ENCODE measurements at places on chromosomes 11 and 22.

GRCh38 chr11:86204356-86204755 is 40.2 kb upstream of the EED start:
- DNase-seq, result no peak

DNA sequence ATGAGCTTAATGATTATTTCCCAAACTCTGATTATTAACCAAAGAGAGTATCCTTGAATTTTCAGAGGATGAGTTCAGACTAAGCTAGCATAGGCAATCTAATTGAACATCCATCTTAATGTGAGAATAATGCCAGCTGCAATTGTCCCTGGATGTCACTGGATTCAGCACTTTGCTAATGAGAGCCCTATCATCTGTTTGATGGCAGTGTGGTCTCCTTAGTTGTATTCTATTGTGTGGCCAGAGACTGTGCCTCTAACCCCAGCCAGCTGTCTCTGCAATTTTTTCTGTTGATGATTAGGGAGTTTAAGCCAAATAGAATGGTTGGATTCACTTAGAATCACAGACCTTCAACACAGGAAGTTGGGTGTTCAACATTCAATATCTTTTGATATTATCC is 1249.5 kb downstream of the FAM181B start:
- DNase-seq, result no peak

- no peak for DNase-seq
Observed at GRCh38 chr11:108774037-108774730, 109.3 kb downstream of the DDX10 start.

GRCh38 chr11:23423104-23423503 is 562.8 kb upstream of the CCDC179 start:
- no peak for DNase-seq

- DNase-seq, result no peak
Observed at GRCh38 chr11:114587398-114587953, 8.1 kb downstream of the NXPE4 start.

DNA sequence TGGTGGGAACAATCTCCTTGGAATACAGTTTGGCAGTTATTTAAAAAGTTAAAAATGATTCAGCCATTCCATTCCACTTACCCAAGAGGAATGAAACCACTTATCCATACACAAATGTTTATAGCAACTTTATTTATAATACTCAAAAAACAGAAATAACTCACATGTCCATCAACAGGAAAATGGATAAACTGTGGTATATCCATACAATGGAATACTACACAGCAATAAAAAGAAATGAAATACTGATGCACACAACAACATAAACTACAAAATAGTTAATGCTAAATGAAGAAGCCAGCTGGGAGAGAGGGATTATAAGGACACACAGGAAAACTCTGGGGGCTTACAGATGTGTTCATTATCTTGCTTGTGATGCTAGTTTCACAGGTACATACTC is 64.7 kb downstream of the FCHSD2 start:
- no peak for DNase-seq

GRCh38 chr11:8390851-8391612 is 127.4 kb upstream of the LMO1 start:
- no peak for DNase-seq

DNA sequence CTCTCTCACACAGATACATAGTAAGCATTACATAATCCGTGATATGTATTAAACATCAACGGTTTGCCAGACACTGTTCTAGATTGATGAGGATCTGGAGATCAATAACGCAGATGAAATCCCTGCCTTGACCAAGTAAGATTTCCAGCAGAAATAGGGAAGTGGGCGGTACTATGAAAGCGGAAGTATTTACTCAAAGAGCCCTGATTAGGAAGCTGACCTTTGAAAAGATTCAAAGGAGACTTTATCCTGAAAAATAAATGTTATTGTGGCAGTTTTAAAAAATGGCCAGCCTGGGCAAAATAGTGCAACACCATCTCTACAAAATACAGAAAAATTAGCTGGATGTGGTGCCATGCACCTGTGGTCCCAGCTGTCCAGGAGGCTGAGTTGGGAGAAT is 26.8 kb downstream of the GAB2 start:
- no peak for DNase-seq
